ENCODE measurements at places on chromosomes 6 and 20.

DNA sequence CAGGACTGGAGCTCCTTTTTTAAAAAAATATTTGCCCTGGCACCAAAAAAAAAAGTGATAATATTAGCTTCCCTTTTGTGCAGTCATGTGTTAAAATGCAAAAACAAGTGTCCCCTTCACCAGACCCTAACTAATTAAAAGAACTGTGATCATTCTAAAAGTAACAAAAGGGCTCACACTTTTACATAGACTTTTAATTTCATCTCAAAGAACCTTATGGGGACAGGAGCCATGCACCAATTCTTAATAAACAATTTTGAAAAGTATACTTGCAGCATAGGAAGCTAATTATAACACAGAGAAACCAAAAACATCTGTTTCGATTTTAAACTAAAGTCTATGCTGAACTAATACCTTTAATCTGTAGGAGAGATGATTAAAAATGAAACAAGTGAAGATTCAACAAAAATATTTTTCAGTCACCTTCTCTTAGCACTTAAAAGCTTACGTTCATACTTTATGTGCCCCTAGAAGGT is 17.3 kb downstream of the STX7 start:
- DNase-seq, result no peak

- DNase-seq, result no peak
Observed at GRCh38 chr6:20237677-20238460, 25.6 kb upstream of the MBOAT1 start.

DNA sequence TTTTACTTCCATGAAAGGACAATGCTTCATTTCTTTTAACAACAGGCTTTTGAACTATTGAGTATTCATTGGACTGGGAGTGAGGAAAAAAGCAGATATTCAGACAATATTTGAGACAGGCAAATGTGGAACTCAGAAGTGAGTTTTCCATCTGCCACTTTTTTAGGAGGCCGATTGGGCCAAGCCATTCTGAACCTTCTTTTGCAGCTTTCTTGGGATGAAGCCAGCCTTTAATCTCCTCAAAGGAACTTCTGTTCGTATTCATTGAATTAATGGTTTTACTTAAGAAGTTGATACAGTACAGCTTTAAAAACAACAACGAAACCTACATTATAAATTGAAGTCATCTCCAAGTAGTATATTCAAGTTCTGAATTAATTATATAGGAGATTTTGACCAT is 187.1 kb upstream of the RNF217 start:
- no peak for DNase-seq

- DNase-seq, result no peak
Observed at GRCh38 chr20:11216451-11217314, 542.9 kb upstream of the JAG1 start.

GRCh38 chr20:2694008-2694471 is 1.5 kb downstream of the EBF4 start:
- DNase-seq, result no peak

- no peak for DNase-seq
Observed at GRCh38 chr6:157235600-157236039, 87.7 kb downstream of the TMEM242 start.

DNA sequence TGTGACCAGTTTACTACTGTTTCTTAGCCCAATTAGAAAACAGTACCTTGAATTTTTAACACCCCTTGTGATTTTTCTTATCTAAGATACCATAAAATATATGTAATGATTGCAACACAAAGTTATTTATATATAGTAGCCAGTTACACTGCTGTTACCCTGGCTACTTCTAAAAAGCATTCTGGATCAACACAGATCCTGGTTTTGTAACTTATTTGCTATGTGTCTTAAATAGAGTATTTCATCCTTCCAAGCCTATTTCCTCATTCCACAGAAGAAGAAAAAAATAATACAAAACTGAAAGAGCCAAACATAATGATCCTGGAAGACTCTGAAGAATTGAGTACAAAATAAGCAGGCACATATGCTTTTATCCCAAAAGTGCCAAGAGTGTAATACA is 19.0 kb upstream of the GSTA4 start:
- DNase-seq, result no peak

GRCh38 chr6:46473881-46474280 is 17.4 kb downstream of the RCAN2 start:
- no peak for DNase-seq

- DNase-seq, result peak; percentile 13
Observed at GRCh38 chr20:652615-653109, 338 bp downstream of the SRXN1 start.

DNA sequence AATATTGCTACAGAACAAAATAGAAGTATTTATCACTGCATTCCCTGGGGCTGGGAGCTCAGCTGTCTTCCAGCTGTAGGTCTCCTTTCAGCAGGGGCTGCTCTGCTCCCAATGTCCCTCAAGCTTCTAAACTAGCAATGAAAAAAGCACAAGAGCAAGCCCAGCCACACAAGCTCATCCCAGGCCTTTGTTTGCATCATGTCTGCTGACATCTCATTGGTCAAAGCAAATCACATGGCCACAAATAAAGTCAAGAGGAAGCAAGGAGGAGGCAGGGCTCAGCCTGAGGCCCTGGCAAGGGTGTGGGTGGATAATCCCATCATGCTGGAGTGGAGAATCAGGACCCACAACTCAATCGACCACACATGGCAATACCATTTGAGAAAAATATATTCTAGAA is 2.2 kb upstream of the BFSP1 start:
- DNase-seq, result no peak

DNA sequence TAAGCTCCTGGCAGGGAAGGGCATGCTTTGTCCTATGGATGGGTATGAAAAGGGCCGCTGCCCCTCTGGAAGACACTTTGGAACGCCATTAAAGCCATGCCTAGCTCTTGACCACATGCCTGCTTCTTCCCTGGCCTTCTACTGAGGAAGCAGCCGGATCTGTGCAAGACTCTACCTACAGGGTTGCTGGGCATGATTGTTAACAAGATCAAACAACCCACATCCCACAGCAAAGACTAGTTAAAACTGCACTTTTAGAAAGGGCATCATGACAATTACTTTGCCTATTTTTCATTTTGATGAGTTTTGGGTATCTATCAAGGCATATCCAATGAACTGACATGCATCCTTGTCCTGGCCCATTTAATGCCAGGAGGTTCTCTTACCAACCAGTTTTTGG is 25.5 kb downstream of the NSFL1C start:
- DNase-seq, result no peak

GRCh38 chr6:29442719-29443118 is 3.6 kb downstream of the OR10C1 start:
- DNase-seq, result no peak

- DNase-seq, result no peak
Observed at GRCh38 chr6:116596815-116597214, 19.5 kb upstream of the RSPH4A start.

DNA sequence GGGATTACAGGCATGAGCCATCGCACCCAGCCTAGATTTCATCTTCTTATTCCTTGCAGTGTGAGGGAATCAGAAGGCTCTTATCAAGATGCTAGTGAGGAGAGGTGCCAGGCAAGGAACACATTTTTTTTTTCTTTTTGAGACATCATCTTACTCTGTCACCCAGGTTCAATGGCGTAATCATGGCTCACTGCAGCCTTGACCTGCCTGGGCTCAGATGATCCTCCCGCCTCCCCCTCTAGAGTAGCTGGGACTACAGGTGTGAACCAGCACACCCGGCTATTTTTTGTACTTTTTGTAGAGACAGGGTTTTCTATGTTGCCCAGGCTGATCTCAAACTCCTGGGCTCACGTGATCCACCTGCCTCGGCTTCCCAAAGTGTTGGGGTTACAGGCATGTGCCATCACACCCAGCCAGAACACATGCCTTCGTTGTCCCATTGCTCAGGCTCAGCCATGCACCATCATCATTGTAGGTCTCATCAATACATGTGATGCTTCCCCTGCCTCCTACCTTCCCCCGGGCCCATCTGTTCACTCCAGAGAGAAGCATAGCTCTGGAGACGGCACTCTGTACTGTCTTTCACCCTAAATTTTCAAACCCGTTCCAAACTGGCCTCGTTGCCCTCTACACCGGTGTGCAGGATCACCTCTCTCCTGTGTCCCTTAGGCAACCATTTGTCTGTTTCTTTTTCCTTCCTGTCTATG is 10.1 kb downstream of the FLOT1 start:
- DNase-seq, result no peak

- DNase-seq, result no peak
Observed at GRCh38 chr6:156563714-156564113, 213.5 kb upstream of the ARID1B start.

GRCh38 chr6:138492113-138492512 is 7.2 kb downstream of the NHSL1 start:
- no peak for DNase-seq

DNA sequence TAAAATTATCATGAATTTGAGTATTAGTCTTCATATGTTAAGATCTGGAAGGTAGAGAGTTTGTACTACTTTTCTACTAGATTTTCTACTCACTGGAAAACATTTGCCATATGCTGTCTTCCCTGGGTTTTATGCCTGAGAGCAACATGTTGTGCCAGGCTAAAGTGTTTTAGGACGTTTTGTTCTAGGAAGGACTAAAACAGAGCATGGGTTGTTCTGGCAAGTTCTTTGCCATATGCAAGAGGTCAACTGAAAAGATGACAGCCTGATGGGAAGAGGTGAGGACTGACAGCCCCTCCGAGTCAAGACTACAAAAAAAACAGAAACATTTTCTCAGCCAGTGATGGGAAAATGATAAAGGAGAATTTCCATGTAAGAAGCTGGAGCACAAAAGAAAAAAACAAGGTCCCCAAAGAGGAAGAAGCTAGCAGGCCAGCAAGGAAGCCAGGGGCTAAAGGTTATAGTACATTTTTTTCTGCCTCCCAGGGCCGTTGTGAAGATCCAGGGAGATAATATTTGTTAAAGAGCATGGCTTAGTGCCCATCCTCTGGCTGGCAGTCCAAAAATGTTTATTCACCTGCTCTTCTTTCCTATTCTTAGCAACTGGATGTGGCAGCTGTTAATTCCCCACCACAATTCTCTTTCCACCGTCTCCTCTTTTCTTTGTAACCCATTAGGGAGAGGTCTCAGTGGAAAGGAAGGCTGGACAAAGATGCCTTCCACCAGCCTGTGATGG is 7.8 kb downstream of the SCGN start:
- DNase-seq, result no peak

- no peak for DNase-seq
Observed at GRCh38 chr6:14713966-14714631, 531.8 kb upstream of the JARID2 start.

- no peak for DNase-seq
Observed at GRCh38 chr6:3281631-3282475, 23.1 kb downstream of the PSMG4 start.

GRCh38 chr20:25014816-25015215 is 22.3 kb upstream of the APMAP start:
- no peak for DNase-seq

- DNase-seq, result no peak
Observed at GRCh38 chr20:18837718-18838117, 24.1 kb downstream of the SCP2D1 start.

- peak; percentile 86 for DNase-seq
Observed at GRCh38 chr20:38645980-38646858, 44.6 kb downstream of the ARHGAP40 start.

GRCh38 chr6:16818992-16819626 is 57.8 kb upstream of the ATXN1 start:
- DNase-seq, result no peak

DNA sequence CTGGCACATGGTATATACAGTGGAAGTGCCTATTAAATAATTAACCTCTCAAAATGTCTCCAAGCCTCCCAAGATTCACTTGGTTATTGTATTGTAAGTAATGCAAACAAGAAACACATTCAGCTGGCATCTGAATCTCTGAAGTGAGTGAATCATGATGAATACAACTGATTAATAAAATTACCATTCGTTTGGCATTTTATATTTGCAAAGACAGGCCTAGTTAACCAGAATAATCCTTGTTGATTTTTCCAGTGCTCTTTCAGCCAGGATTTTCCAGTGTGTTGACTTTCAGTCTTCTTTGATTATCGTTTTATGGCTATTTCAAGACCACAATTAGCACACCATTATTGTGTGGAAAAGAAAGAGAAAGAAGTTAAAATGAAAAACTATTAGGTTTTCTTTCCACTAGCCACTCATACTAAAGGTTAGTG is 20.3 kb downstream of the SLC22A2 start:
- no peak for DNase-seq

- DNase-seq, result no peak
Observed at GRCh38 chr20:21272679-21273078, 30.5 kb upstream of the XRN2 start.

DNA sequence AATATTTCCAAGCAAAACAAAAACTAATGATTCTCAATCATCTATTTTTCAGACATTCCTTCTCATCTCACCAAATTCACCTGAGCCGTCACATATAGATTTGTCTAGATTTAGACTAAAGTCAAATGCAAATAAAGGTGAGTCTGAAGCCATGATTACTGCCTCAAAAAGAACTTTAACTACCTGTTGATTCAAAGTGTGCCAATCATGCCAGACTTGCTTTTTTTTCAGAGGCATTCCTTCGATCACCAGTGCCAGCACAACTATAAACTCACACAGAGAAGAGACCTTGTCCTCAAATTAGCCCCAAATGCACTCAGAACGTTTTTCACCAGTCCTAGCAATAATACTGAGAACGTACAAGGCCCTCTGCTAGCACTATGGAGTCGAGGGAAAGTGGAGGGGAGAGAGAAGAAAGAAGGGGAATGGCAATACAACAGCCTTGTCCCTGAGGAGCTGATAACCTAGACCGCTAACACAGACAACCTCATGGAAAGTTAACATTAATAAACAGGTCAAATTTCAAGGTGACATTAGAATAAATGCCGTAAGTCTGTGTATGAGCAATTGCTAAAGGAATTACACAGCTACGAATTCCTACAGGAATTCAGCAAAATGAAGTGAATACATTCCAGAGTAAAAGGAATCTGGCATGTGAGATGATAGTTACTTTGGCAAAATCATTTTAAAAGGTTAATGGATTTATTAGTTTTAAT is 60.9 kb downstream of the EPB41L2 start:
- no peak for DNase-seq

DNA sequence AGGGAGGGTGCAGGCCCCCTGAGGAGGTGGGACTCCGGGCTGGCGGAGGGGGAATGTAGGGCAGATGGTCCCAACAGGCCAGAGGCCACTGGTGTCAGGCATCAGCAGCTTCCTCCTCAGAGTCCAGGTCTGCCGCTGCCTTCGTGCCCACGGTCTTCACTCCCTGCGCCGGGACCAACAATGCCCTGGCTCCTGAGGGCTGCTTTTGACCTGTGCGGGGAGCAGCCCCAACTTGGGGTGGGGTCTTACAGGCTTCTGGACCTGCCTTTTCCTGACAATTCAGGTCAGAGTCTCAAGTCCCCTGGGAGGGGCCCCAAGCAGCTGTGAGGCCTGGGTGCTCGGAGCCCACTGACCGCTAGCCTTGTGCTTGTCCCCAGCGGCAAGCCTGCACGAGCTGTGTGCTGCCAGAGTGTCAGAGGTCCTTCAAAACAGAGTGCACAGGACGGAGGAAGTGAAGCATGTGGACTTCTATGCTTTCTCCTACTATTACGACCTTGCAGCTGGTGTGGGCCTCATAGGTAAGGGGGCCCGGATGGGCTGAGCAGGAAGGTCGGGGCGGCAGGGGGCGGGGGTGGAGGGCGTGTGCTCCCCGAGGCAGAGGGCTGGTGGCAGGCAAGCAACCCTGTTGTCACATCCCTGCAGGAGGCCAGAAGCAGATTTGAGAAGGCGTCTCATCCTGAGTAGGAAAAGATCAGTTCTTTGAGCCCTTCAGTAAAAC is 25.3 kb upstream of the PYGB start:
- no peak for DNase-seq

All from stimulated activated CD4-positive, alpha-beta T cell treated with anti-CD3 and anti-CD28 coated beads, Interleukin-15, amount 100 ng/mL, for 1 hour (primary cell).